ENCODE measurements at places on chromosomes 4 and X. TPM values are rescaled to one million over a fixed set of nuclear protein-coding genes. Genes with fewer than 3 reads are reported as not detected.

GRCh38 chr4:44100456-44100855 is 348.2 kb downstream of the KCTD8 start:
- DNase-seq = no peak

- no peak for DNase-seq
Observed at GRCh38 chr4:38687571-38688011, 23.6 kb downstream of the KLF3 start.

GRCh38 chr4:147581606-147582350 is 35.4 kb upstream of the TMEM184C start:
- no peak for DNase-seq

GRCh38 chrX:40530509-40530908 is 50.3 kb upstream of the ATP6AP2 start:
- no peak for DNase-seq

- no peak for DNase-seq
Observed at GRCh38 chr4:92825791-92826190, 522.0 kb downstream of the GRID2 start.

PCSK1N gene
- total RNA-seq = 0.36 TPM

RBMXL3 gene
- not detected for total RNA-seq

USP51 gene
- total RNA-seq = 3.1 TPM
